MV-4-11 (cell line): ENCODE measurements at places on chromosomes 2 and 18.
A peak's percentile ranks its signal among the peaks of the same experiment; 100 is the strongest.

DNA sequence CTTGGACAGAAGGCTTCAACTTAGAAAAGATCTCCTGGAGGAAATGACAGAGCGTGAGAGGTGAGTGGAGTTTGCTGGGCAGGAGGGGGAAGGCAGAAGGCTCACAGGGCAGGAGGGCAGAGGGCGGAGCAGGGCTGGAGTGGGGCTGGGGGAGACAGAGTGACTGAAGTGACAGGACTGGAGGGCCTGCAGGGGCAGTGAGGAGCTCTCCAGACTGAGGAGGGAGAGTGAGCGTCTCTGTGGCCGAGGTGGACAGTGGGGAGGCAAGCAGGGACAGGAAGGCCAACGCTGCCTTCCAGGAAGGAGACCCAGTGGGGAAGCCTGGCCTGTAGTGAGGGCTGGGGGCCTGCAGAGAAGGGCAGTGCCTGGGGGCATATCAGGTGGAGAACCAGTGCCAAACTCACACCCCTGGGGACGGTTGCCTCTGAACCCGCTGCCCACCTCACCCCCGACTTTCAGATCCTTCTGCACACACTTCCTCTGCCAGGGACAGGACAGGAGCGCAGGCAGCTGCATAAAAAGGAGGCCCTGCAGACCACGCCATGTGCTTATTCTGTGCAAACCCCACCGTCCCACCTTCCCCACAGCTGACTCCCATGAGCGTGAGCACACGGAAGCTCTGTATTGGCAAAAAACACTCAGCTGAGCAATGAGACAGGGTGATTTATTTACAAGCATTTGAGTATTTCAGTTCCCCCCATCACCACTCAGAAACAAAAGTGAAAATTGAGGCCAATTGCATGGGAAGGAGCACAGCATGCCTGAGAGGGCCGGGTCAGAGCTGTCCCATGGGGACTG lies 244.3 kb downstream of the FAM210A start:
- peak; percentile 29 for DNase-seq

- no peak for DNase-seq
Observed at GRCh38 chr18:45249246-45249661, 366.0 kb upstream of the SLC14A2 start.

DNA sequence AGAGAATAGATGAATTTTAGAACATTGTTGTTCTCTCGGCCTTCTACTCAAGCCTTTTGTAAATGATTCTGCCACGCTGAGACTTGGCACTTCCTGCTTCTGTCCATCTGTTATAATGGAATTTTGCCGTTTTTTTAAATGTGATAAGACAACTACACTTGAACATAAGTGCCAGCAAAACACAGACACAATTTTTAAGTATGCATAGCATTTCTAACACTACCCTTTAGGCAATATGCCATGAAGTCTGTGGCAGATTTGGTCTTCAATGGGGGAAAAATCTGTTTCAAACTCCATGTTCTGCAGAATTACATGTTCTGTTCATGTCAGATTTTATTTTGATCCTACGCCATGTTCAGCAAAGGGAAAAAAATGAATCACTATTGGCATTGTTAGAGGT lies 1170.7 kb upstream of the SLC39A10 start:
- DNase-seq = no peak

DNA sequence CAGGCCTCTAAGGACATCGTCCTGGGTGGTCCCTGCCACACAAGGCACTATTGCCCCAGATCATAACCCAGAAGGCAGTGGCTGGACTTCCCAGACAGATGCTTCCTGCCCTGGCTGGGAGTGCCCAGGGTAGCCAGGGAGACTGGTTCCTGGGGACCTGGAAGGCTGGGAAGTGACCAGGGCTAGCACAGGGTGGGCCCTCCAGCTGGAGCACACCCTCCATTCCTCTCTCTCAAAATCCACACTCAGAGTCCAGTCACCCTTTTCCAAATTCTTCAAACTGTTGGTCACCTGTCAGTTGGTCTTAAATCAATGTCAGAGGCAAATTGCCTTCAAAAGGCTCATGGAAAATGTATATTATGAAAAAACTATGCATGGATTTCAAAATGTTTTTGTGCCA lies 11.6 kb upstream of the TUBB6 start:
- DNase-seq = no peak

GRCh38 chr2:33770023-33770422 lies 170.9 kb upstream of the FAM98A start:
- DNase-seq = no peak

DNA sequence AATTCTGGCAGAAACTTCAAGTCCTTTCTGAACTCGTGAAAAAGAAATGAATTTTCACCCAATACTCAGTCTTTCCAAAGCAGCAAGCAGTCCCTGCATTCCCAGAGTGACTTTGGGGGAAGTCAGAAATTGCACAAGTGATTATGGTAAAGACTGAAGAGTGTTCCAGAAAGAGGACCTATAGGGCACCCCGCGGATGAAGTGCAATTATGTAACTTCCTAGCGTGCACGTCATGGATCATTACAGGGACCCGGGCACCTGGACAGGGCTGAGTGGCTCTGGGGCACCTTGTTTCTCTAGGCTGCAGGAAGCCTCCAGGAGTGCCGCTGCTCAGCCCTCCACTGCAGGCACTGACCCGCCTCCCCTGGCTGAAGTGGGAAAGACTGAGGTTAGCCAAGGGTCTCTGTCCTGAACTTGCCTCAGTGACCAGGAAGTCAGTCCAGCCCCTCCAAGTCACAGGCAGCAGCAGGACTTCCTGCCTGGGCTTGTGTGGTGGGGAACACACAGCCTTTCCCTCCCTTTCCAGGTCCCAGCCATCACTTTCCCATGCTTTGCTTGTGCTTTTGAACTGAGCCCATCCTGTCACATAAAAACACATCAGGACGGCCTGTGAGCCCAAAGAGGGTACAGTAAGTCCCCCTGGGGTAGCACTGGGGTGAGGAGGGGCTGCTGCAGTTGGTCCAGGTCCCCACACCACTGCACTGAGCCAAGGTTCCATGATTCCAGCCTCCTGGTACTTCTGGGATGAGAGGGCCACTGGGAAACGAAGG lies 19.8 kb downstream of the TMEM185B start:
- peak; percentile 43 for DNase-seq

DNA sequence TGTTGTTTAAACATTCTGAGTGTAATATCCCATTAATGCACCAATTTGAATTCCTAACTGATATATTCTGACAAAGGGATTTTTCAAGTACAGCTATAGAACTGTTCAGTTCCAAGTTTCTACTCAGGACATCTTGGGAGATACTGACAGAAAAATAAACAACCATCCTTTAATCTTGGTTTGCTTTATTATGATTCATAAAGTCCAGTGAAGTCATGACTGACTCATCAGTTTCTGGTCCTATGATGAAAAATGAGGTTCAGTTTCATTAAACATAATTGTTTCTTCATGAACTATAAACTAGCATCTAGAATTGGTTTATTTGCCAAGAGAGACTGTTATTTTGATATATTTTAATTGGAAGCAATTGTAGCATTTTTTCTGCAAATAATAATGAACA lies 896.2 kb downstream of the CCDC85A start:
- DNase-seq = no peak

- DNase-seq = peak; percentile 85
Observed at GRCh38 chr2:46229134-46230063, 67.8 kb upstream of the EPAS1 start.

DNA sequence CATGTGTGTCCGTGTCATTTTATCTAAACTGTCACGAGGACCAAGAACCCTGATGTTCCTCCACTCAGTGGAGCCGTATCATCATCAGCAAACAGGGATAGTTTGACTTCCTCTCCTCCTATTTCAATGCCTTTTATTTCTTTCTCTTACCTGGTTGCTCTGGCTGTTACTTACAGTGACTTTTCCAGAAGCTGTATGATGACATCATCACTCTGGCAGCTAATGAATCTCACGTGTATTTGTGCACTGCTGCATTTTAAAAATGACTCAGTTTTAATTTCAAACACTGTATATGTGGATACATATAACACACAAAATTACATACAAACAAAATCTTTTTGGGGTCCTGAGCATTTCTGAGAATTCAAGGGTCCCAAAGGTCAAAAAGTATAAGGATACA lies 481.4 kb downstream of the CDH2 start:
- no peak for DNase-seq
